AG20443 (cell line): ENCODE measurements at places on chromosomes 12 and 14.

- peak; percentile 35 for DNase-seq
These were observed 277.9 kb downstream of the SSPN start for GRCh38 chr12:26473291-26473690.

DNA sequence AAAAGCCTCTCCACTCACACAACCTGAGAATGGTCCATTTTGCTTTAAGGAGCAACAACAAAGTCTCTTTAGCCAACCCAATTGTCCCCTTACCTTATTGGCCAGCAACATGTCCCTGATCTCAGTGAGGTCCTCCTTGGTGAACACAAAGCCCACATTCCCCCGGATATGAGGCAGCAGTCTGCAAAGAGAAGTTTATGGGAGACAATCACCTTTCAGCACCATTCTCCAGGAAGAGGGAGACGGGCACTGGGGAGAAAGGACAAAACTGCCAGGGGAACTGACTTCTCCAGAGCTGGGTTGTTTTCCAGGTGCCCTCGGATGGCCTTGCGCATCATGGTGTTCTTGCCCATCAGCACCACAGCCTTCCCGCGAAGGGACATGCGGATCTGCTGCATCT is 1.9 kb downstream of the RPLP0 start:
- DNase-seq: no peak

DNA sequence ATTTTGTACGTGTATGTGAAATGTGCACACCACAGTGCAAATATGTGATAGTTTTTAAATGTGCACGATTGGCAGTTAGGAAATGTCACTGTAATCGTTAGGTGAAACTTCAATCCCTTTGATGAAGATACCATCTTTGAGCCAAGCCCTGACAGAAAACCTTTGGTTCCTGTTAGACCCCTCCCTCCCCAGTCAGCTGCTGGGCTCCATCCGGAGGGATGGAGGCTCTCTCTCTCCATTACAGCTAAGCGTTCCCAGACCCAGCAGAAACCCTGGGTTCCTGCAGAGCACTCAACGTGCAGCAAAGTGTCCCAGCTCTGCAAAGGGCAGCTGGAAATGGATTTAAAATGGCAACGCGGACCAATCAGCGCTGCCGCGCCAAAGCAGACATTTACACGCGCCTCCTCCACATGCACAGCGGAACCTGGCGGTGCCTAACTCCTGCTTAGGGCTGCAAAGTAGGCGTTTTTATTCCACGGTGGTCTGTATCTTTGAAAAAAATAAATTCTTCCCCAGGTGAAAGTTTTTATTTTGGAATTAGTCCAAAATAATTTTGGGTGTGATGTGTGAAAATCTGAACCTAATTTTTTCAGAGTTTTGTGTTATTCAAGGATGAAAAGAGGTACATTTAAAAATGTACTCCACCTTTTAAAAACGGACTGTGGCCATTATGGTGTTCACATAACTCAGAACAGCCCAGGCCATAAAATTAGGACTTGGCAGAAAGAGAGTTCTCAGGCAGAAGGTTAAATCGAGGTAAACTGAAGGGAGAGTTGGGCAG is 1.4 kb upstream of the HMGA2 start:
- DNase-seq: peak; percentile 47

DNA sequence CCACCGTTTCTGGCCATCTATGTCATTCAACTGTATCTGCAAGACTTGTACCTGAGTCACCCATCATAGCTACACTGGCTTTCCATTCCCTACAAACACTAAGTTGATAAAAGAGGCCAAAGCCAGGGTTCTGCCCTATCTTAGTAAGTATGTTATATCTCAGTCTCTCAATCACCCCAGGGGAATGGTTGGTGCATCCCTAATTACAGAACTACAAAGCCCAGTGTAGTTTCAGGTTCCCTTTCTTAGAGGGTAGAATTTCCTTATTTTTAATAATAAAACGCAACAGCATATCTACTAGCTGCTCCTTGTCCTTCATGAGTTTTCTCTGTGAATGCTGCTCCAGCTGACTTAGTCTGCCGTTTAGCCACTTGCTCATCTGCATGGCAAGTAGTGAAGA is 57.6 kb downstream of the ST8SIA1 start:
- DNase-seq: no peak

GRCh38 chr12:47419497-47419896 is 286.3 kb downstream of the RPAP3 start:
- no peak for DNase-seq

DNA sequence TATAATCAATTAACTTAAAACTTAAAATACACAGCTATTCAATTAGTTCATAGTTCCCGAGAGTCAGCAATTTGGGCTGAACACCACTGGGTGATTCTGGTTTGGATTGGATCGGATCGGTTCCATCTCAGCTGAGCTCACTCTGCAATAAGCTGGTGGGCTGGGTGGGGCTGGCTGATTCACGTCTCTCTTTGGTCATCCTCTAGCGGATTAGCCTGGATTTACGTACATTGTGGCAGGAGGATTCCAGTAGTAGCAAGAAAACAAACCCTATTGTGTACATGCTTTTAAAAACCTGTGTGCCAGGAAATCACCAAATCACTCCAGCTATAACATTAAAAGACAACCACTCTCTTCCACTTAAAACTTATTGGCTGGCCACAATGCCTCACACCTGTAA is 3.2 kb upstream of the CLEC4C start:
- DNase-seq: no peak

DNA sequence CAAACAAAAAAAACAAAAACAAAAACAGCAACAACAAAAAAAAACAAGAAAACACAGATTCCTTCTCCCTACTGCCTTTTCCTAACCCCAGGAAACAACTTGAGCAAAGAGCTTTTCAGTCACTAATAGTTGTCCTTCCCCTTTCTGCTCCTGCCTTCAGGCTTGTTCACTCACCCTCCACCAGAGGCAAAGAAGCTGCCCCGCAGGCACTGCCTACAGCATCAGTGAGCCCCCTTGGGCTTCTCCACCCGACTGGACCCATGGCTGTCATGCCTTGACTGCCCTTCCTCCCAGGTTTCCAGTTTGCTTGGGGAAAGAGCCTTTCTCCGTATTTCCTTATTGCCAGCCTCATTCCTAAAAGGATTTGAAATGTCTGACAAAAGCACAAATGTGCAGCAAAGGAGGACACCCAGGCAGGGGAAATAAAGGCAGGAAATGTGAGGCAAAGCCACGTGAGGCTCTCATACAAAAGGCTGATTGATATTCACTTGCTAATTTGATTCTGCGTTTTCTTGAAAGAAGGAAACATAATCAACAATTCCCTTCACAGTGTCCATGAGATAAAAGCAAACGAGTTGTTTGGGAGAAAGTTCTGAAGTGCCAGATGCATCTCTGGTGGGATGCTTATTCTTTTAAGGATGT is 85.7 kb downstream of the GPATCH2L start:
- no peak for DNase-seq

GRCh38 chr14:78588906-78589305 is 418.7 kb downstream of the NRXN3 start:
- no peak for DNase-seq

- DNase-seq: no peak
These were observed 123.4 kb downstream of the ADCK1 start for GRCh38 chr14:77923131-77923936.

GRCh38 chr14:53430870-53431269 is 277.7 kb upstream of the DDHD1 start:
- no peak for DNase-seq

GRCh38 chr14:105148604-105149145 is 19.9 kb downstream of the JAG2 start:
- no peak for DNase-seq

DNA sequence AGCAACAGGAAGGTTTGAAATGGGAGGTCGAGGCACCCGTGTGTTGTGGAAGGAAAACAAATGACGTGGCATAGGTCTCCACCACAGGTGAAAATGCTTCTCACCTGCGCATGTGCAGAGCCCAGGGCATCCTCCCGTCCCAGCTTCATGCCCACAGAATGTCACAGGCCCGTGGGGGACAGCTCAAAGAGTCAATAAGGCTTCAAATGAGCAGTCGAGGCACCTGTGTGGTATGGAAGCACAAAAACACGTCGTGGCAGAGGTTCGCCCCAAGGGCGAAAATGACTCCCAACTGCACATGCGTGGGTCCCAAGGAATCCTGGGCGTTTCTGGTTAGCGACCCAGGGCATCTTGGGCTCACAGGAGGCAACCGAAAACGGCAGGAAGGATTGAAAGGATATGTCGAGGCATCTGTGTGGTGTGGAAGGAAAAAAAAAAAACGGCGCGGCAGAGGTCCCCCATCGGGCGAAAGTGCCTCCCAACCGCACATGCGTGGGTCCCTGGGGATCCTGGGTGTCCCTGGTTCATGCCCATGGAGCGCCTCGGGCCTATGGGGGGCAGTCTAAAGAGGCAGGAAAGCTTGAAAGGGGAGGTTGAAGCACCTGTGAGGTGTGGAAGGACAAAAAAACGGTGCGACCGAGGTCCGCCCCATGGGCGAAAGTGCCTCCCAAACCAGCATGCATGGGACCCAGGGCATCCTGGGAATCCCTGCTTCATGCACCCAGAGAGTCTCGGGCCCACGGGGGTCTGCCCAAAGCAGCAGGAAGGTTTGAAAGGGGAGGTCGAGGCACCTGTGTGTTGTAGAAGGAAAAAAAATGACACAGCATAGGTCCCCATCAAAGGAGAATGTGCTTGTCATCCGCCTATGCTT is 578.5 kb downstream of the ALG10 start:
- peak; percentile 2 for DNase-seq

DNA sequence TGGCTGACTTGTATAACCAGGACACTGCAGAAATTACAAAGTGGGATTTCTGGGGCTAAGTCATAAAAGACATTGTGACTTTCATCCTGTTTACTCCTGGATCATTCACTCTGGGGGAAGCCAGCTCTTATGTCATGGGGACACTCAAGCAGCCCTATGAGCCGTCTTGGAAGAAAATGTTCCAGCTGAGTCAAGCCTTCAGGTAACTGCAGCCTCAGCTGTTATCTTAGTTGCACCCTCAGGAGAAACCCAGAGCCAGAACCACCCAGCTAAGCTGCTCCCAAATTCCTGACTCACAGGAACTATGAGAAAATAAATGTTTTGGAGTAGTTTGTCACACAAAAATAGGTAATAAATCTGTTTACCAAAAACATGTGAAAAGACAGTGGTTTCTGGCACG is 43.1 kb upstream of the GXYLT1 start:
- DNase-seq: no peak

DNA sequence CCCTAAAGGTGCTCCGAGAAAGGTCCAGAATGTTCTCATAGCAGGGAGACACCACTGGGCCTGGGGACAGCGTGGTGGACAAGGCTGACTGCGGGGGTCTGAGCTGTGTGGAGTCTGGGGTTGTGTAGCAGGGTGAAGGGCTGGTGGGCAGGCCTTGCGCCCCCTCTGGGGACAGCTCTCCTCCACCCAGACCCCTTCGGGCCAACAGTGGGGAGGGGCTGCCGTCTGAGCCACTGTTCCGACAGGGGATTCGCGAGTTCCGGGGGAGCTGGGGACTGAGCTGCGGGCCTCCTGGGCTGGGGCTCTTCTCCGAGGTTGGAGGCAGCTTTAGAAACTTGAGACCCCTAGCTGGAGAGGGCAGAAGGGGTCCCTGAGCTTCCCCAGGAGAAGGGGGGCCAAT is 32.1 kb downstream of the NCKAP5L start:
- DNase-seq: no peak

DNA sequence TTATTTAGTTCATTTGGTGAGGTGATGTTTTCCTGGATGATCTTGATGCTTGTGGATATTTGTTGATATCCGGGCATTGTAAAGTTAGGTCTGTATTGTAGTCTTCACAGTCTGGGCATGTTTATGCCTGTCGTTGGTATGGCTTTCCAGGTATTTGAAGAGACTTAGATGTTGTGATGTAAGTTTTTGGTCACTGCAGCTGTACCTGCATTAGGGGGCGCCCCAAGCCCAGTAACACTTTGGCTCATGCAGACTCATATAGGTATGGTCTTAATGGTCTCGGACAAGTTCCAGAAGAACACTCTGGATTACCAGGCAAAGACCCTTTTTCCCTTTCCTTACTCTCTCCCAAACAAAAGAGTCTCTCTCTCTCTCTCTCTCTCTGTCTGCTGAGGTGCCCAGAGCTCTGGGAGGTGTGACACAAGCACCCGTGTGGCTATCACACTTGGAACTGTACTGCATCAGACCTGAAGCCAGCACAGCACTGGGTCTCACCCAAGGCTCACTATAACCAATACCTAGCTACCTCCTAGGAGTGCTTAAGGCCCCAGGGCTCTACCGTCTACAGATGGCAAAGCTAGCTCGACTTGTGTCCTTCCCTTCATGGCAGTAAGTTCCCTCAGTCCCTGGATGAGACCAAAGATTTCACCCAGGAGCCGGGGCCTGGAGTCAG is 425.8 kb upstream of the ATXN7L3B start:
- no peak for DNase-seq

GRCh38 chr12:103799857-103800771 is 40.9 kb downstream of the NT5DC3 start:
- DNase-seq: peak; percentile 41

DNA sequence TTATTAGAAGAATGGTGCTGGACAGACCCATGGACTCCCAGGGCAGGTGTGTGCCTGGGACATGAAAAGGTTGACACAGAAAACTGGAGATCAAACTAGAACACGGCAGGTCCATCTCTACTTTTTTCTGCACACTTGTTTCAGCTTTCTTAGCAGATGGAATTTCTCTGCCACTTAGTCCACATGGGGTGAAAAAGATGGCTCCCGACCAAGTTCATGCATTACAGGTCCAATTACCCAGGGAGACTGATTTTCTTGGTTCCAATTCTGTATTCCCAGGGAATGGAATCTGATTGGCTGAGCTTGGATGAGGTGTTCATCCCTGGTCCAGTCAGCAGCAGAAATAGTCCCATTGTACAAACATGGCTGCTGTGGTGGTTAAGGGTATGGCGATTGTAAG is 238.9 kb upstream of the SRRM4 start:
- DNase-seq: no peak

- no peak for DNase-seq
These were observed 179.2 kb upstream of the EGLN3 start for GRCh38 chr14:34129927-34130552.

- DNase-seq: peak; percentile 4
These were observed 175.3 kb upstream of the RTL1 start for GRCh38 chr14:101078892-101079221.

DNA sequence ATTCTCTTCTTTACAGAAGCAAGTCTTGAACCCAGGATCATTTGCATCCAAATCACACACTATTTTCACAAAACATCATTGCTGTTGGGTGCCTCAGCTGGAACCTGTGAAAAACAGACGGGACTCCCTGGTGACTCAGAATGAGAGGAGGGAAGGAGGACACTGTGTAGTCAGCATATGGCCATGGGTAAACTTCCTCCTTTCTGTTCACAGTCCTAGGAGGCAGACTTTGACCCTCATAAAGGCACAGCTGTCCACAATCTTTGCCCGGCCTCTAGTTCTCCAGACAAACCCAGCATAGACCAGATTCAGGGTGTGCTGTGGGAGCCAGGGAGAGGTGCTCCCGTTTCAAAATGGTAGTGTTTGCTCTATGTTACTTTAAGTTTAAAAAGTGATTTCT is 62.0 kb downstream of the DYRK2 start:
- DNase-seq: peak; percentile 21
